Vein endothelial cell (primary cell): ENCODE measurements at places on chromosomes 3 and 15. TPM values are rescaled to one million over a fixed set of nuclear protein-coding genes. Genes with fewer than 3 reads are reported as not detected.

ZNF621 gene
- 14.4 and 16.7 TPM in 2 replicates for total RNA-seq

KATNBL1 gene
- 42.8 and 61.0 TPM in 2 replicates for total RNA-seq

SLC9C1 gene
- 0.10 and 0.33 TPM in 2 replicates for total RNA-seq

CRYGS gene
- 1.3 TPM in 2 replicates for total RNA-seq

GPR149 gene
- total RNA-seq = not detected in 2 replicates

SERINC4 gene
- under 0.01 TPM in 1 of 2 replicates, not detected in the other for total RNA-seq
